Activated effector memory CD4-positive, alpha-beta T cell treated with Interleukin-2 at 50 U/mL for 16 hours (primary cell): ENCODE measurements at places on chromosomes 16 and 17.

DNA sequence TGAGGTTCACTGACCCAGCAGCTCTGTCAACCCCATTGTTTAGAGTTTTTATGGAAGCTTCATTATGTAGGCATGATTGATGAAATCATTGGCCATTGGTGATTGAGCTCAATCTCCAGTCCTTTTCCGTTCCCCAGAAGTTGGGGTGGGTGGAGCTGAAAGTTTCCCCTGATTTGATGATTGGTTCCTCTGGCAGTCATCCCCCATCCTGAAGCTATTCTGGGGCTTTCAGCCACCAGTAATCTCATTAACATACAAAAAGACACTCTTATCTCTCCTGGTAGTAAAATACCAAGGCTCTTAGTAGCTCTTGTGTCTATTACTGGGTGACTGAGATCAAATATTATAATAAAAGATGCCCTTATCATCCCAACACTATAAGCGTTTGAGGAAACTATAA lies 67.1 kb downstream of the TANC2 start:
- DNase-seq = no peak

GRCh38 chr16:4019371-4019791 lies 96.9 kb downstream of the ADCY9 start:
- no peak for DNase-seq

DNA sequence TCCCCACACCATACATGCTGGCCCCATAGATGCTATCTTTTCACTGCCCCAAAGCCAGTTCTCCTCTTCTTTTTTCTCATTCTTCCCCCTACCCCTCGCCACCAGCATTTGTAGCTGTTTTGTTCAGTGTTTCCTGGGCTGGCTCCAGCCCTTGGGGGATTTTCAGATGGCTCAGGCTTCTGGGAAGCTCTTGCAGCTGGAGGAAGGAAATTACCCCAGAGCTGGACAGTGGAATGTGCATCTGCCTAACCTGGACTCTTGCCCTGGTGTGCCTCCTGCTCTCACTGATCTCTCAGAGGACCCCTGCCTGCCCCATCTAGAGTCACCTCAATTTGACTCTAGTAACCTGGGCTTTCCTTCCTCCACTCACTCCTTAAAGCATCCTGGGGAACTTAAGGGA lies 82.8 kb downstream of the MYH13 start:
- DNase-seq = no peak

DNA sequence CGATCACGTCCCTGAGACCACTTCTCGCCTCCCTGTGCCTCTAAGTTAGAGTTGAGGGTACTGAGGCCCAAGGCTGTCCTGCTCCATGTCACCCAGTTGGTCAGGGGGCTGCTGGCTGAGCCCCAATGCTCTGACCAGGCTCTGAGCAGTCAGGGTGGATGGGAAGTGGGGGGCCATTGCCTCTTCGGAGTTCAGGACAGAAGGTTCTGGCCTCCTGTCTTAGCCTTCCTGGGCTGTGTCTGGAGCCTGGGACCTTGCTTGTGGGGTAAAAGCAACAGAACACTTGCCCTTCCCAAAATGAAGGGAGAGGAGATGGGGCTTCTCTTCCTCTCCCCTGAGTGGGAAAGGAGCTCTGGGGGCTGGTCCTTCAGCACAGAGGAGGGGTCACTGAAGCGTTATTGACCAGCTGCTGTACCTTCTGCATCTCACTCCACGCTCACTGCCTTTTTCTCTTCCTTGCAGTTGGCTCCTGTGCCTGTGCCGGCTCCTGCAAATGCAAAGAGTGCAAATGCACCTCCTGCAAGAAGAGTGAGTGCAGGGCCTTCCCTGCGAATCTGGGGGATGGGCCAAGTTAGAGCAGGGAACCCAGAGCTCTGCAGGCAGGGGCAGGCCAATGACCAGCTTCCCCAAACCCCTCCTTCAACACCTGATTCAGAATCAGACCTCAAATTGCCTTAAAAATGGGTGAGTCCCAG lies 580 bp downstream of the MT1X start:
- no peak for DNase-seq

DNA sequence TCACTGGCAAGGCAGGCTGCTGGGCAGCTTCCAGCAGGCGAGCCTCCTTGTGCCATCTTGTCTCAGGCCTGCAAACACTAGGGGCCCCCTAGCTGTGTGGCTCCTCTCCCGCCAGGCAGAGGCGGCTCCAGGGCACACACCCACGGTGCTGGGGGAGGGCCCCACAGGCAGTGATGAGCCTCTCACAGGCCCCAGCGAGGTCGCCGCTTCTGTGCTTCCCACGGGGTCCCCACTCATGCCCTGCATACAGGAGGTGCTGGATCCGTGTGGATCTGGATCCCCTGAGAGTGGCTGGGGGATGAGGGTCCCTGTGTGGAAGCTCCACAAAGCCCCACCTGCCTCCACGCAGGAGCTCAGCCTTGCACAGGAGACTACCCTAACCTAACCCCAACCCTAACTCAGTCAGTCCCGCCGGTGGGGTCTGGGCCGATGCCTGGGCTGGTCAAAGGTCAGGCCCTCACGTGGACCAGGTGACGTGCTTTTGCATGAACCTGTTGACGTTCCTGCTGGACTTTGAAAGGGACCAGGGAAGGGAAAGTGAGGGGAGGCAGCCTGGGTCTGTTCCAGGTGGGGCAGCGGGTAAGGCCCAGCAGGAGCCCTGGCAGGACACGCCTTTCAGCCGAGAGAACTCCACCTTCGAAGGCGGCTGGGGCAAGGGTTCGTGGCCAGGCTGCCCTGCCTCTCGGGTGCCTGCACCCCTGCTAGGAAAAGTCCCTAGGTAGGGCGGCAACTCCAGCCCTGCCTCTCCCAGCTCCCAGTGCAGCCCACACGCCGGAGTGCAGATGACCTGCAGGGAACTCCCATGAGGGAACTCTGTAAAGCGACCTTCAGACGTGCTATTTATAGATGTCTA lies 5.2 kb downstream of the SECTM1 start:
- no peak for DNase-seq

DNA sequence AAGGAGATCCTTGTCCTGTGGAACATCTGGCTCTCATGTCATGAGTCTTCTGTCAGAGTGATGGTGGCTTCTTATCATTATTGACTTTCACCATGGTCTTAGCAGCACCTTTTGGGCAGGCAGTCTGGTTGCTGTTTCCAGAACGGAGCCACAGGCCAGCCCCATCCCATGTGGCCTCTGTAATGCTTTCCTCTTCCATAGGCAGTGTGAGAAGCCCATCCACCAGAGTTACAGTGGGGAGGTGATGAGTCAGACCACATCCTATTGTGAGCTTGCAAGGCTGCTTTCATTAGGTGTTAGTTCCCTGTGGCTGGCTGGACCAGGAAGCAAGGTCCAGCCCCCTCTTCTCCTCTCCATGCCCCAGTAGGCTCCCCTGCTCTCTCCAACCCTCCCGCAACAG lies 30.8 kb upstream of the SPACA3 start:
- no peak for DNase-seq

GRCh38 chr16:3797473-3797872 lies 80.1 kb upstream of the TRAP1 start:
- no peak for DNase-seq

DNA sequence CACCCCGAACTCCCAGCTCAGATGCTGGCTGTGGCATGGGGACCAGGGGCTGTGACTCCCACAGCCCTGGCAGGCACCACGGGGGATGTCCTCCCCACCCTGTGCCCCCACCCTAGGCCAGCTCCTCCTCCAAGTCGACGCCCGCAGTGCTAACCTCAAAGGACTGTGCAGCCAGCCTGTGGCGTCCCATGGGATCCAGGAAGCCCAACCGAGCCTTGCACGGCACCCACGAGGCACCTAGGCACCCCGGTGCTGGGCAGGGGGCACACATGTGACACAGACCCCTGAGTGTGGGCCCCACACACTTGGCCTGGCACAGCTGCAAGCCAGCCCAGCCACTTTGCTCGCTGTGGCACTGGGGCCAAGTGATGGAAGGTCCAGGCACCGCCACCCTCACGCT lies 3.9 kb downstream of the GCGR start:
- no peak for DNase-seq

GRCh38 chr17:69654981-69655855 lies 240.7 kb downstream of the MAP2K6 start:
- DNase-seq = no peak

DNA sequence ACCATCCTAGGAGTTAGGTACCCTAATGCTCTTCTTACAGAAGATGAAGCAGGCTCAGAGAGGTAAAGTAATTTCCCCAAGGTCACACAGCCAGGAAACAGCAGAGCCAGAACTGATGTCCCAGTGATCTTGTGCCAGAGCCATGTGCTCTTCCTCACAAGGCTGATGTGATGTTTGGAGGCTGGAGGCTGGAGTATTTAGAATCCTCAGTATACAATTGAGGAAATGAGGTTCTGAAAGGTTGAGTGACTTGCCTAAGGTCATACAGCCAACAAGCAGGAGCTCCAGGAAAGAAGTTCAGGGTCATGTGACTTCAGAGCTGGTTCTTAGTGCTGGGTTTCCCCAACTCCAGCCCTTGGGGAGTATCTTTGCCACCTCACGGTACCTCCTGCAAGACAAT lies 18.5 kb downstream of the ITPRIPL2 start:
- no peak for DNase-seq

DNA sequence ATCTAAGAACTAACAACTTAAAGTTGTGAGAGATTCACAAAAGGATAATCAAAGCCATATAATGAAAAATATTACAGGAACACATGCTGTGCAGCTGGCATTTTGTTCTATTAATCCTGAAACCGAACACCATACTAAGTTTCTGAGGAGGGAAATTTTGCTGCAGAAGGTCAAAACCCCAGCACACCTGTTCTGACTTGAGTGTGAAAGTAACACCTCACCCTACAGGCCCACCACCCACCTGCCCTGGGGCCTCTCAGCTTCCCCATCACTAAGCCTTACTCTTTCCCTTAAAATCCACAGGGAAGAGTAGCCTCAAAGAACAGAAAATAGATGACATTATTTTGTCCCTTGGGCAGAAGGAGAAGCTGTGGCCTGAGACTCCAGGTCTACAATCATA lies 44.8 kb downstream of the STAT5A start:
- no peak for DNase-seq

DNA sequence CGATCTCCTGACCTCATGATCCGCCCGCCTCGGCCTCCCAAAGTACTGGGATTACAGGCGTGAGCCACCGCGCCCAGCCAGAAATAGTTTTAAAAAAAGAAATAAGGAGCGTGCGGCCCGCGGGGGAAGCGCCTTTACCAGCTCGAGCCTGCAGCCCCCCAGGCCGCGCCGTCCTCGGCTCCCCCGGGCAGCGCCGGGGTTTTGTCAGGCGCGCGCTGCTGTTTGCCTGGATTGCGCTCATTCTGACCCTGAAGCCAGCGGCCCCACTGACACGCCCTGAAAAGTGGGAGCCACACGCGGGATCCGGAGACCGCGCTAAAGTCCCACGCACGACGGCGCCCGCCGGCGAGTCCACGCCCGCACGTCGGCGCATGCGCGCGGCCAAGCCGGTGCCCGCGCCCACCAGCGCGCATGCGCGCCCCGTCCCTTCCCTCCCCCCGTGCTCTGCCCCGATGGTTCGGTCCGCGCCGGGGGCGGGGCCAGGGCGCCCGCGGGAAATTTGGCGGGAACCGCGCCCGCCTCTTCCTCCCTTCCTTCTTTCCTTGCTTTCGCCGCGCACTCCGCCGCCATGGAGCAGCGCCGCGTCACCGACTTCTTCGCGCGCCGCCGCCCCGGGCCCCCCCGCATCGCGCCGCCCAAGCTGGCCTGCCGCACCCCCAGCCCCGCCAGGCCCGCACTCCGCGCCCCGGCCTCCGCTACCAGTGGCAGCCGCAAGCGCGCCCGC lies at the start of gene CDT1:
TSS of gene CDT1 (plus strand) at position 526 of the 724 bp plus-strand sequence. CDS start at position 569, 43 bp downstream.
- DNase-seq = peak; percentile 78

DNA sequence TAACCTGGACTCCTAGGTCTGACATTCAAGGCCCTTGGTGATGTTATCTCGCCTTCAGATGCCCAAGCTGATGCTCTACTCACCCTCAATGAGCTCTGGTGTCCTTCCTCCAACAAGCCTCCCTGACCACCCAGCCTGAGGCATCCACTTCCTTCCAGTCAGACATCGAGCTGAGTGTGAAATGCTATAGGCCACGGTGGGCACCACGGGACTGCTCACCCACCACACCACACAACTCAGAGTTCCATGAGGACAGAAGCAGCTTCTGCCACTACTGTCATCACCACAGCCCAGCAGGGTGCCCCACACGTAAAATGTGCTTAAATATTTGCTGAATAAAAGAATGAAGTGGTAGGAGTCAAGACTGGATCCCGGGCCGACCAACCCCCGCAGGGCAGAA lies 12.0 kb downstream of the CREBBP start:
- no peak for DNase-seq

GRCh38 chr17:17907469-17907868 lies 64.7 kb downstream of the TOM1L2 start:
- no peak for DNase-seq

DNA sequence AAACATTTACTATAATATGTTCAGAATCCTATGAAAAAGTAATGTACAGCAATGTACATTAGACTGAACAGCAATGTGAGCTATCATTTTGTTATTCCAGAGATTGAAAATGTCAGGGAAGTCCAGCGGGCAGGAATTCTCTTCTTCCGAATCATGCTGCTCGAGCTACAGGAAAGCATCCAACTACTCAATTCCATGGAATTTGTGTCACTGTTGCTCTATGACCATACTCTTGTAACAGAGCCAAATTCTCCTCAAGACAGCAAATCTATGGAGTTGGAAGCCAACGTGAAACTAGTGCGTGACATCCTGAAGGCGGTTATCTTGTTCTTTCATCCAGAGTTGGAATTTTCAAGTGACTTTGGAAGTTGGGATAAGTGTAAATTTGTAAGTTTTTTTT lies 24.8 kb upstream of the NSRP1 start:
- DNase-seq = no peak

DNA sequence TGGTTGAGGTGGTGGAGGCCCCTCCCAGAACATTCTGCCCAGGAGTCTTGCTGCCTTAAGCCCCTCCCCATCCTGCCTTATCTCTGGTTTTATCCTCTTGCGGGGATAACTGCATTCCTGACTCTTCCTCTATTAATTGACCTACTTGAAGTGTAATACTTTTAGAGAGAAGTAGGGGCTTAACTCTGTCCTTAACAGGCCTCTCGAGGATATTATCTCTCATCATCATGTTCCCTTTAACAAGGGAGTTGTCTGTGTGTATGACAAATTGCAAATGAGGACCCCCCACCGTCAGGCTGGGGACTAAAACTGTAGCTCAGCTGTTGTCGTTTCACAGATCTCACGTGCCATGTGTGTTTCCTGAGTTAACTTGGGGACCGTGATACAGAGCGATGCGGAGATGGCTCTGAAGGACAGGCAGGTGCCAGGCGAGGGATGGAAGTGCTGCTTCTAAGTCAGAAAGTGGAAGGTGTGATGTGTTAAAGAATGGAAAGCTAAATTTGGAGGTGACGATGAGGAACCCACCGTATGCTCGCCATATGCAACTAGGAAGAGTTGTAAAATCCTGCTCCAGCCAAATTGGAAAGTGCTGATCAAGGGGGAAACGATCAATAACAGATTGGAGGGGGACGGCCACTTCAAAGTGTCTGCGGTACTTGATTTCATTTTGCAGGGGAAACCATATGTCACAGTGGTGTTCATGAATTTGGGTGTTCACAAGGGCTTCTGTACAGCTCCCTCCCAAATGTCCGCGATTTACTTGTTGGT lies 106.3 kb downstream of the RPTOR start:
- no peak for DNase-seq

DNA sequence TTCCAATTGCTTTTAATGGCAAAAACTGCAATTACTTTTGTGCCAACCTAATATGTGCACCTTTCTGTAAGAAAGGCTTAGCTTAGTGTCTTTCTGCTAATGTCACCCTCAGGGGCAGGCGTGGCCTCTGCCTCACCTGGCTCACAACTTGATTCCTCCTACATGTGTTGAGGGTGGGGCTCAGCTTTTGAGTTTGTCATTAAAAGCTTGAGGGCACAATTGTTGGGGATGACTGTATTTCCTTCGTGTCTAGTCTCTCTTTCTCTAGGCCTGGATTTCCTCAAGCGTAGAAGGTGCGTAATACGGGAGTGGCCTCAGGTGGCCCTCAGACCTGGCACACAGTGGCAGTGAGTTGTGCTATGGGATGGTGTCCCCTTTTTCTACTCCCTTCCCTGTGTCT lies 94.4 kb downstream of the CLEC16A start:
- no peak for DNase-seq
